Colonic mucosa (tissue), 4 donors: ENCODE measurements at places on chromosomes 5 and 9. TPM values are rescaled to one million over a fixed set of nuclear protein-coding genes. Genes with fewer than 3 reads are reported as not detected.

Gene CYSRT1
- total RNA-seq: not detected

Gene MYOZ3
- total RNA-seq: 0.12 TPM

GRCh38 chr5:35777358-35778087 is 79.2 kb upstream of the IL7R start:
- no peaks in the 10 kb centered on the region for H3K27me3 ChIP-seq
- H3K4me1 ChIP-seq: no peaks in the 10 kb centered on the region
- H3K36me3 ChIP-seq: no peaks in the 10 kb centered on the region
- no peak overlapping the region for H3K4me3 ChIP-seq
- no peak overlapping the region for H3K27ac ChIP-seq
- peak; percentile 67 for DNase-seq

- H3K27ac ChIP-seq: no peak overlapping the region
- no peak overlapping the region for H3K4me3 ChIP-seq
- no peaks in the 10 kb centered on the region for H3K4me1 ChIP-seq
- H3K27me3 ChIP-seq: no peaks in the 10 kb centered on the region
These were observed 97.9 kb upstream of the PCSK1 start for GRCh38 chr5:96530901-96531300.

DNA sequence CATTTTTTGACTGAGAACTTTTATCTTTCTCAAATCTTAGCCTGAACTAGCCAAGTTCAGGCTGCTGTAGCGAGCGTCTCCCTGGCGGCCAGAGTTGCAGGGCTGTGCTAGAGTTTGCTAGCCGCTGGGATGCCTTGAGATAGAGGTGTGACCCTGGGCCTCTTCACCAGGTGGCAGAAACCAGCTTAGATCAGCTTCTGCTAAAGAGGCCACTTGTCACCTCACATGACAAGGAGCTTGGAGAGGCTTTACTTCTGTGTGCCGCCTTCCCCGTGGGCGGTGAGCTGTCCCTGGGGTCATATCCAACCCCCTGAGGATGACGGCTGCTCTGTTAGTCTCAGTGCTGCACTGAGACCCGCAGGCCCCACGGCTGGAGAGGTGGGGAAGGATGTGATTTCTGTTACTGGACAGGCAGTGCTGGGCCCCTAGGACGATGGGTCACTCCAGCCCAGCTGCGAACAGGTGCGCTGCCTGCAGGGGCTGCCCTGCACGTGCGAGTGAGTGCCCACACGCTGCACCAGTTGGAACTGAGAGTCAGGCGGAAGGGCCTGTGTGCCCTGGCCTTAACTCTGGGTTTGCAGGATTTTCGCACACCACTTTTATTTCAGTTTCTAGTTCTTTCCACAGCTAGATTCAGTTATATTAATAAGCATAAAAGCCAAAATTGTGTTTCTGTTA is 63.8 kb downstream of the EHMT1 start:
- DNase-seq: no peak
- H3K36me3 ChIP-seq: no peaks in the 10 kb centered on the region
- H3K27me3 ChIP-seq: no peaks in the 10 kb centered on the region

GRCh38 chr9:124964056-124964455 is 23.2 kb upstream of the GOLGA1 start:
- no peaks in the 10 kb centered on the region for H3K4me1 ChIP-seq
- no peak overlapping the region for H3K27ac ChIP-seq
- no peaks in the 10 kb centered on the region for H3K27me3 ChIP-seq
- DNase-seq: no peak

GRCh38 chr9:4137681-4138099 is 162.2 kb downstream of the GLIS3 start:
- no peaks in the 10 kb centered on the region for H3K27me3 ChIP-seq
- no peak overlapping the region for H3K27ac ChIP-seq
- DNase-seq: no peak
- no peaks in the 10 kb centered on the region for H3K4me1 ChIP-seq
